ENCODE measurements at places on chromosomes 2 and 18.

- no peak for DNase-seq
These were observed 257.1 kb upstream of the SPOPL start for GRCh38 chr2:138244501-138244925.

DNA sequence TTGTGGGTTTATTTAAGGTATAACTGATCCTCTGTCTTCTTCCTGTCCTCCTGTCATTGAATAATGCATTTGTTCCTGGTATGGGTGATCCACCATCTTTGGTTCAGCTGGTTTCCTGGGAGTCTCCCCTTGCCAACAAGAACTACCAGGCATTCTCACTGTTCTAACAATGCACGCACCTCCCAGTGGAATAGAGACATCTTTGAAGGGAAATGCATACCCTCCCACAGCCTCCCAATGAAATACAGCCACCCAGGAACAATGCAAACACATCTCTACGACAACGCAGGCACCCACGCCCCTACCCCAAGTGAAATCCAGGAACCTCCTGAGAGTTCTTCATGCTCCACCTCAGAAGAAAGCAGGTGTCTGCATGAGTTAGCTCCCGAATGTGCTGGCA lies 318.0 kb downstream of the SOX11 start:
- DNase-seq: no peak

- DNase-seq: no peak
These were observed 55.5 kb upstream of the ANKRD62 start for GRCh38 chr18:12038082-12038638.

DNA sequence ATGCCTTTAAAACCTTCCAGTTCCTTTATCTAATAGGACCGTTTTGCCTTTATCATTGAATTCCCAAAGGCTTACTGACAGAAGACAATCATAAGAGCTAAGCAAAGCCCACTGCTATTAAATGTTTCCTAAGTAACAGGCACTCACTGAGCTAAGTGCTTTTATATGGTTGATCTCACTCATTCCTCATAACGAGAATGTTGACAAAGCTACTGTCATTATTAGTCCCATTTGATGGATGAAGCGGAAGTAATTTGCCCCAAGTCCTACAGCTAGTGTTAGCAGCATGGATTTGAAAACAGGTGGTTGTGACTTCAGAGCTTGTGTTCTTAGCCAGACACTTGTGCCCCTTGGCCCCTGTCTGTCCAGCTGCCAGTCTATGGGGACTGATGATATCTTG lies 134.8 kb upstream of the SERPINE2 start:
- DNase-seq: no peak

DNA sequence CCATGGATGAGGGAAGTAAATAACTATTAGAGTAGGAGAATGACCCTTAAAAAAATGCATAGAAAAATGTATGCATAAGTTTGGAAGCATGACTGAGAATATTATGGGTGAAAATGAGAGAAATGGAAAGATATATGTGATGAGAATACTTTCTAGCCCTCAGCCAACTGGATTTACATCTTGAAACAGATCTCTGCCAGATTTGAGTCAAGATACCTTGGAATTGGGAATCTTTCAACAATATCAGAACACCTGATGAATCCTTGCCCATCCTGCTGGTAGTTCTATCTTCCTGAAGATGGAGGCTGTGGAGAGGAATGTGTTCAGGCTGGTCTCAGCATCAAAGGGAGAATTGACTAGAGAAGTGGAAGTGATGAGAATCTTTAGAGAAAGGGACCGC lies 5.8 kb downstream of the TET3 start:
- no peak for DNase-seq

- no peak for DNase-seq
These were observed 12.8 kb downstream of the IL18RAP start for GRCh38 chr2:102435741-102436140.

GRCh38 chr2:127164761-127165538 lies 55.1 kb downstream of the CYP27C1 start:
- DNase-seq: no peak

DNA sequence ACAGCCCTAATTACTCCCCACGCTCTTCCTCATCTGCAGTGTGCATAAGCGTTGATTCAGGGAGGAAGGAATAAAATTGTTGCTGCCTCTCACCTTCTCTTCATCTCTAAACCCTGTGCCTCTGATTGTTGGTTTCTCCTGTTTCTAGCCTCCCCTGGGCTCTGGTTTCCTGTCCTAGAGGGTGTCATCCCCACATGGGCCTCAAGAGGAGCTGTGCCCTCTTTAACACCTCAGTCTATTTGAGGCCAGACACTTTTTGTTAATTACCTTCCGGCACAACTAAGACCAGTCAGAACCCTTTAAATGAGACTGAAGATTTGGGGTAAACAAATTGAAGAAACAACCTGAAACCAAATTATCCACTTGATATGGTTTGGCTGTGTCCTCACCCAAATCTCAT lies 9.7 kb downstream of the CTAGE1 start:
- DNase-seq: no peak

GRCh38 chr2:96320326-96320725 lies 4.8 kb upstream of the ITPRIPL1 start:
- no peak for DNase-seq

GRCh38 chr2:46699934-46700256 lies 215.7 kb downstream of the MCFD2 start:
- DNase-seq: no peak

GRCh38 chr18:73948497-73948896 lies 199.1 kb downstream of the FBXO15 start:
- no peak for DNase-seq

GRCh38 chr2:168034616-168035015 lies 212.8 kb downstream of the STK39 start:
- DNase-seq: no peak

DNA sequence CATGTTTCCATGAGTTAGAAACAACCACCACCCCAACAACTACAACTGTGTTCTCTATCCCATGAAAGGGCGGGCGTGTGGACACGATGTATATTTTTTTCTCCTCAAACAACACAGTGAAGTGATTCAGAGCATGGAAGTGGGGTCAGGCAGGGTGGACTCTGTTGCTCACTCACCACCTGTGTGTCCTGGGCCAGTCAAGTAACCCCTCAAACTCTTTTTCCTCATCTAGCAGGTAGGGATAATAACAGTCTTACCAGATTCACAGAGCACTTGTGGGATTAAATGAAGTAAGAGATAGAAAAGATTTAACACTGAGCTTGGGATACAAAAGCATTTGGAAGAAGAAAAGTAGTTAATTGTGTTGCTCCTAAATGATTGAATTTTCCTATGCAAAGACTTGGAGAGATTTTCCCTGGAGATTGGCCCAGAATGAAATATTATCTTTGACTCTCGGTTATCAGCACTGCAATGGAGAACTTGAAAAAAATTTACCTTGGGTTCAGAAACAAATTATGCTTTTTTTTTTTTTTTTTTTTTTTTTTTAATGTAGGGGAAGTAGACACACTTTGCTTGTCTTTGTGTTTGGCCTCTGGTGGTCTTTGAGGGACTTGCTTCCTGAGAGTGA lies 161.9 kb upstream of the EPAS1 start:
- no peak for DNase-seq

DNA sequence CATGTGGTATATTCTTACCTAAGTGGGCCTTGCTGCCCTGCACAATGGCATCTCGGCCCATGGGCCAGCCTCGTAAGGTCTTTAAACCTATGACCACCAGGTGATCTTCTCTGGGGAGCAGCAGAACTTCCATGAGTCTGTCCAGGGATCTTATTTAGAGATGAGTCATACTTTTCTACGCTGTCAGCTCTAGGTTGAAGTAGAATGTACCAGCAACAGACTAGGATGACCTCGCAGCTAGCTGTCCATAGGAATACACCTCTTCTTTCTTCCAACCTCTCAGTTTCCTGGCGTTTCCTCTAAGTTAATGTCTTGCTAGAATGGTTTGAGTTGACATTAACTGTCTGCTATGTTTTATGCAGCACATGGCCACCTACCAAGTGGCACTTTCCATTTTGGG lies 15.6 kb upstream of the CXCR4 start:
- no peak for DNase-seq

GRCh38 chr18:7157760-7158159 lies 40.2 kb upstream of the LAMA1 start:
- no peak for DNase-seq

- no peak for DNase-seq
These were observed 64.5 kb upstream of the PPP1CB start for GRCh38 chr2:28687171-28687570.

DNA sequence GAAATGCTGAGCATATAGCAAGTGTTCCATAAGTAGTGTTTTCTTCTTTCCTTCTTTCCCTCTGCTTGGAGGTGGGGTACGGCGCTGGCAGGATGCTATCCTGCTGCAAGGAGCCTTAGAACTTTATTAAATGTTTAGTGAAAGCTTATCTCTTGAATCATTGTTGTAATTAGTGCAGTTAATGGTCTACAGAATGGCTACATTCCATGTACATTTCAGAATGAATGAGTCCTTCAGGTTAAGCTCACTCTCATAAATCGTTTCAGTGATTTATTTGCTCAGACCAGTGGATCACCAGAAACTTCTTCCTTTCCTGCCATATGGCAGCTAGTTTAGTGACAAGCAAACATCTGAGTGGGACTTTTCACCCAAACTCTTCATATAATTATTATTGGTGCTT lies 3.3 kb upstream of the YWHAQ start:
- no peak for DNase-seq

- no peak for DNase-seq
These were observed 50.2 kb upstream of the LRP1B start for GRCh38 chr2:142180820-142181533.

DNA sequence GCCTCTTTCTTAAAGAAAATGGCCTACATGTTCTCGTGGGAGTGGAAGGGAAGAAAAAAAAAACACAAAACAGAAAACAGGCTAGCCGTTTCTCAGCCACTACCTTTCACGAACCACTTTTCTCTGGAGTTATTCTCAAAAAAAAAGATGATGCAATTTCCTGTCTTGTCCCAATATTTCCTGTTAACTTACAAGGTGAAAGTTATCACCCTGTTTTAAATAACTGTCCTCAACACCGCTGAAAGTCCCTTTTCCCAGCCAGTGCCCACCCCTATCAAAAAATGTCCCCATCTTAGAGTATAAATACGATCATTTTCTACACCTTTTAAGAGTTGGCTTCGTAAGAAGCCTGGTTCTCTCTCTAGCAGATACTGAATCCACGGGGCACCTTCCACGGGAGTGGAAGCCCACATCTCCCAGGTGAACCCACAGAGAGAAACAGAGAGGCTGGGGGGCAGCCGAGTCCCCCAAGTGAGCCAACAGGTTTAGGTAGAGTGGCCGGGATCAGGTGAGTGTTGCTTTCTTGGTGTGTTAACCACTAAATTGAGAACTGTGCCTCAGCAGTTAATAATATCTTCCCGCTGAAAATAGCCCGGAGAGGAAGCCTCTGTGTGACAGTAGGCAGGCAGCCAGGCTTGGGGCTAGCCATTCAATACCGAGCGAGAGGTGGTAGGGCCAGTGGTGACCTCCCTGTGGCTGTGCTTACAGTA lies 15.9 kb downstream of the SMAD7 start:
- no peak for DNase-seq

- no peak for DNase-seq
These were observed 37.0 kb downstream of the LBH start for GRCh38 chr2:30268296-30268871.

- no peak for DNase-seq
These were observed 65.3 kb downstream of the SUCLG1 start for GRCh38 chr2:84393829-84394228.

- no peak for DNase-seq
These were observed 191.8 kb downstream of the FTCDNL1 start for GRCh38 chr2:199659207-199659606.

DNA sequence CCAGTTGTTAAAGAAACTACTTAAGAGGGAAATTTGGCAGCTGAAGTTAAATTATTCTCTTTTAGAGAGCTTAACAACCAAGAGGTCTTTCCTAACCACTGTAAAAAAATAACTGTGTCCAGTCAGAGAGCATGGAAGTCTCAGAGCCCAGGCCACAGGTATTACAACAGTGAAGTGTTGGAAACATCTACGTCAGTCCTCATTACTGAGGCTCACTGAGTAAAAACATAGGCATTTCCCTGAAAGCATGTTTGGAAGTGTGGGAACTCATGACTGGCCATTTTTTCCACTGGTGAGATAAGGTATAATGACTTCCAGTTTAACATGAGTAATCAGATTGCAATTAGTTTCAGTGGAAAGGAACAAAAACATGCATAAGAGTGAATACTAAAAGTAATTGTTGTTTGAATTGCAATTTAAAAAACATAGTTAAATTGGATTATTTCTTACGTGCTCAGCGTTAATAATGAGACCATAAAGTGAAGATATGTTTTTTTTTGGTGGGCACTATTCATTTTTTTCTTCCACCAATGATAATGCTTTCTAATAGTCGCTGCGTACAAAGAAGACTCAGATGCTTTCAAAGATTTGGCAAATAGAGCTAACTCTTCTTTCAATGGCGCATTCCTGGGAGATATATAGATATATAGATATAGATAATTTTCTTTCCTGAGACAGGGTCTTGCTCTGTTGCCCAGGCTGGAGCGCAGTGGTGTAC lies 60.8 kb downstream of the EFEMP1 start:
- peak; percentile 97 for DNase-seq

- no peak for DNase-seq
These were observed 1.1 kb downstream of the HNRNPLL start for GRCh38 chr2:38601463-38602135.

- no peak for DNase-seq
These were observed 289.2 kb downstream of the TNS1 start for GRCh38 chr2:217713395-217714286.

DNA sequence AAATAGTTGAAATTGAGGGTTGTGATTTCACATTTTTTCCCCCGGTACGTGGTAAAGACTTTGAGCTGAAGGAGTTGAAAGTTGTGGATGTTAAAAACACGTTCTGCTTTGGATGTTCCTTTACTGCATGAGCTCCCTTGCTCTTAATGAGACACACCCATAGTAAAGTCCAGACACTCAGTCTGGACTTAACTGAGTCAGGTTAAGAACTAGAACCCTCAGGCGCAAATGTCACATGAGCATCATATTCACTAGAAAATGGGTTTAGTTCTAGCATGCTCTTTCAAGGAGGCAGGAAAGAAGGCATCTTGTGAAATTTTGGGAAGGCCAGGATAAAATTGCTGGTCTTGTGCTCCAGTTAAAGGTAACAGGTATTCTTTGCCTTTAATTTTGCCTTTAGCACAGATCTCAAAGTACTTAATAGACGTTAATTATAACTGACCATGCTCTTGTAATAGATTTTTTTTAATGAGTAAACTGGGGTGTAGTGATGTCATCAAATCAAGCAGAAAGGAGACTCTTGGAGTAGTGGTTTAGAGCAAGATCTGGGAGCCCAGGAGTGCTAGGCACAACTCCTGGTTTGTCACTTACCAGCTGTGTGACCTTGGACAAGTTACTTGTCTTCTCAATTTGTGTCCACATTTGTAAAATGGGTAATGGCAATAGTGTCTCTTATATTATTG lies 20.6 kb downstream of the ITGA6 start:
- no peak for DNase-seq
